MV-4-11 (cell line): ENCODE measurements at places on chromosomes 13 and 19.

- DNase-seq = no peak
These were observed 34.2 kb upstream of the ZNF599 start for GRCh38 chr19:34806976-34807860.

- DNase-seq = no peak
These were observed 29.6 kb downstream of the GJA3 start for GRCh38 chr13:20131057-20131832.

DNA sequence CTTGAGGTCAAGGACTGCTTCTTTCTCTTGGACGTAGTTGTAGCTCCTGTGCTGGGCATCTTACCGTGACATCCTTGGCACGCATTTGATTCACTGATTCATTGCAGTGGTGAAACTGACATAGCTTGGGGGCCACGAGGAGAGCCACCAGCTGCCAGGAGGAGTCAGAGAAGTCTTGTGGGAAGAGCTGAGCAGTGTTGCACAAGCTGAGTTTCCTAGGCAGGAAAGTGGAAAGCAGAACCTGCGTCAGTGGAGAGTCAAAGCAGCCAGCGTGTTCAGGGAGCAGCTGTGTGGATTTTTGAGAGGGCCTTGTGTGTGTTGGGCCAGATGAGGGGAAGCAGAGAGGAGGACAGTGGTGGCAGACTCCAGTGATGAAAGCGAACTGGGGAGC, 5.3 kb upstream of the GPR183 start:
- peak; percentile 99 for DNase-seq

- peak; percentile 66 for DNase-seq
These were observed 545.5 kb downstream of the UQCRFS1 start for GRCh38 chr19:28667348-28667977.

DNA sequence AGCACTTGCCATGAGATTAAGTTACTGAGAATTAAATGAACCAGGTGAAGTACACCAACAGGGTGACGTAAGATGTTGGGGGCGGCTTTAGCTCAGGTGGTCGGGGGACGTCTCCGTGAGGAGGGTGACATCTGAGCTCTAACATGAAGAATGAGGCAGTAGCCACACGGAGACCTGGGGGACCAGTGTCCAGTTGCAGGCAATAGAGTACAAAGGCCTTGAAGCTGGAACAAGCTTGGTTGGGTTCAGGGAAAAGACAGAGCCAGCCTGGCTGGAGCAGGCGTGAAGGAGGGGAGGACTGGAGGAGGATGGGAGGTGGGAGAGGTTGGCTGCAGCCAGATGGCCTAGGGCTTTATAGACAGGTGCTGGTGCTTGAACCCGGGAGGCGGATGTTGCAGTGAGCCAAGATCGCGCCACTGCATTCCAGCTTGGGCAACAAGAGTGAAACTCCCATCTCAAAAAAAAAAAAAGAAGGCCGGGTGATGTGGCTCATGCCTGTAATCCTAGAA, 1.6 kb downstream of the SPINT2 start:
- no peak for DNase-seq

DNA sequence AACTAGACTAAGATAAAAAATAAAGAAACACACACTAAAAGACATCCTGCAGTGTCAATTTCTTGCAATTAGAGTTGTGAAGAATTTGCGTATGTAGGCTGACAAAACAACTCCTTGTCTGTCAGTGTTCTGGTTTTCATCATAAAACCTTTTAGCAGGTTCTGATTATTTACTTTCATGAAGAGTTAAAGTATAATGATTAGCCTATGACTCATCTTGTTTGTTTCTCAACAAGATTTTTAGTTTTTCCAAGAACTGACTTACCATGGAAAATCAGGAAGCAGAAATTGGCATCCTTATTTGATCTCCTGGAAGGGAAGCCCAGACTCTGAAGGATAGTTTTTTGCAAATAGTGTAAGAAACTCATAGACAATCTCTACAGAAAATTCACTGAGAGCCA, 848.7 kb upstream of the PCDH9 start:
- no peak for DNase-seq

GRCh38 chr19:54439174-54439851, 9.7 kb upstream of the LENG8 start:
- DNase-seq = peak; percentile 65

DNA sequence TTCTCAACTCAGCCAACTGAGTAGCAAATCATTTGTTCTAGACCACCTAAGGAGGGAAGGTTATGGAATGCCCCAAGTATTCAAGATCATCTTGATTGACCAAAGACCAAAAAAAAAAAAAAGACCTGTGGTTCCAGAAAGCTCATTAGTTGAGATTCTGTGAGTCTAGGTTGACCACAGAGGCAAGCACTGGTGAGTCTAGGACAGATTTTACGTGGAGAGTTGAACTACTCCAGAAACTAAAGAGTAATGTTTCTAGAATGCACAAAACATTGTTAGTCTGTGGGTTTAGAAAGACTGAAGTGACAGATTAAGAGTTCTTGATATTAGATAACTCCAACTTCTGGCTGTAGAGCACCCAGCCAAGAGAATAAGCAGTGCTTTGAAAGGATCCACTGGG, 4.0 kb upstream of the CYTH2 start:
- no peak for DNase-seq

- peak; percentile 88 for DNase-seq
These were observed 20.5 kb upstream of the RASA3 start for GRCh38 chr13:114152831-114153371.

DNA sequence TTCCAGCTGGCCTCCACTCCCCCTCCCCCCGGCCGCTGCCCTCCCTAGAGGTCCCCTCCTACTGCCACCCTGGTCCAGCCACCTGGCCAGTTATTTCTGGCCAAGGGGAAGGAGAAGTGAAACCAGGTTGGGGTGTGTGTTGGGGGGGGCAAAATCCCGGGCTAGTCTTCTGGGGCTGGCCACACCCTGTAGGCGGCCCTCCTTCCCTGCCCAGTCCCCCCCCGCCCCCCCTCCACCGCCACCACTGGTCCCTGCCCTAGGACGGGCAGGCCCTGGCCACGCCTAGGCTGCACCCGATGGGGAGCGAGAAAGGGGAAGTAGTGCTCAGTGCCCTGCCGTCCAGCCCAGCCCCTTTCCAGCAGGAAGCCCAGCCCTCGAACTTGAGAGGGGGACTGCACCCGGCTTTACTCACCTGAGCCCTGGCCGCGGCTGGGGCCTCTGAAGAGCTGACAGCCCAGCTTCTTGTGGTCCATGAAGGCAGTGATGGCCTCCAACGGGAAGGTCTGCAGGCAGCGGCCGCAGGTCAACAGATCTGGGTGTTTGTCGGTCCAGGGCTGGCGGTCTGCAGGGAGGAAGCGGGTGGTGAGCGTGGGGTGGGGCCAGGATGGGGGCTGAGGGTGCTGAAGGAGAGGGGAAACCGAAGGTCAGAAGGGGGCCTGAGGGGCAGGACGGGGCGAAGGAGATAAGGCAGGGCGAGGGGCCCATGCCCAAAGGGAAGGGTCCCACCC, 813 bp downstream of the ZNF296 start:
- DNase-seq = peak; percentile 98

GRCh38 chr13:21929400-21929799, 258.5 kb downstream of the FGF9 start:
- no peak for DNase-seq

DNA sequence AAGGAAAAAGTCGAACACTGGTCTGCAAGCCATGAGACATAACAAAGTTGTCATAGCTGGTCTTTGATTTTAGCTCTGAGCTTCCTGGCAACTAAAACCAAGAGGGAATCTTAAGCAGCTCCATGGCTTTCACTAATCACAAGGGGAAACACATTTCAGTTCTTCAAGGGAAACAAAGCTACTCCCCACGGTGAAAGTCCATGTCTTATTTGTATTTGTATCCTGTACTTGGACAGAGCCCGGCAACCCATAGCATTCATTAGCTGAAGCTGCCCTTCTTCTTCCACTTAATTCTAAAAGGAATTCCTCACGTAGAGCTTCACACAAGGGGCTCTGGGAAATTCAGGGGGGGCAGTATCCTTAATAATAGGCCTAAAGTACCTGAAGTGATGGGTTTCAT, 128.9 kb downstream of the RGCC start:
- DNase-seq = no peak

- no peak for DNase-seq
These were observed at the start of gene SPRED3 for GRCh38 chr19:38388349-38389100. TSS of gene SPRED3 (plus strand) at chr19:38388697. CDS start at chr19:38390303, 1,606 bp downstream.

GRCh38 chr13:96650301-96650886, 343.9 kb downstream of the OXGR1 start:
- no peak for DNase-seq

- DNase-seq = no peak
These were observed 27.9 kb upstream of the NANOS3 start for GRCh38 chr19:13848798-13849676.

DNA sequence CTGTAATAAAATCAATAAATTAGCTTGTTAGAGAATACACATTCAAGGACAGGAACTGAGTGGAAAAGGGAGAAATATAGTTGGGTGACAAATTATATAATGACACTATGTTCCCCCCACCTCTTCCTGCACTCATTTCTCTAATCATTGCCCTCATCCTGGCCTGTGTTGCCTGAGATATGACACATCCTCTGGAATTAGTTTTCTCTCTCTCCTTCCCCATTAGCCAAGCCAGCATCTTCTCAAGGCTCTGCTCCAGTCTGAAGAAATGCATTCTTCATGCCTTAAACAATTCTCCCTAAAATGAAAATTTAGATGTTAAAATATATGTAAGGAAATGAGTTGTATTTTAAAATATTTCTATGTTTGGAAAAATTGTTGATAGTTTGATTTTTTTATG, 280.3 kb downstream of the POU4F1 start:
- DNase-seq = no peak

GRCh38 chr13:44934724-44935123, 54.5 kb downstream of the NUFIP1 start:
- peak; percentile 90 for DNase-seq

- no peak for DNase-seq
These were observed 111.3 kb downstream of the KATNAL1 start for GRCh38 chr13:30196025-30196424.

DNA sequence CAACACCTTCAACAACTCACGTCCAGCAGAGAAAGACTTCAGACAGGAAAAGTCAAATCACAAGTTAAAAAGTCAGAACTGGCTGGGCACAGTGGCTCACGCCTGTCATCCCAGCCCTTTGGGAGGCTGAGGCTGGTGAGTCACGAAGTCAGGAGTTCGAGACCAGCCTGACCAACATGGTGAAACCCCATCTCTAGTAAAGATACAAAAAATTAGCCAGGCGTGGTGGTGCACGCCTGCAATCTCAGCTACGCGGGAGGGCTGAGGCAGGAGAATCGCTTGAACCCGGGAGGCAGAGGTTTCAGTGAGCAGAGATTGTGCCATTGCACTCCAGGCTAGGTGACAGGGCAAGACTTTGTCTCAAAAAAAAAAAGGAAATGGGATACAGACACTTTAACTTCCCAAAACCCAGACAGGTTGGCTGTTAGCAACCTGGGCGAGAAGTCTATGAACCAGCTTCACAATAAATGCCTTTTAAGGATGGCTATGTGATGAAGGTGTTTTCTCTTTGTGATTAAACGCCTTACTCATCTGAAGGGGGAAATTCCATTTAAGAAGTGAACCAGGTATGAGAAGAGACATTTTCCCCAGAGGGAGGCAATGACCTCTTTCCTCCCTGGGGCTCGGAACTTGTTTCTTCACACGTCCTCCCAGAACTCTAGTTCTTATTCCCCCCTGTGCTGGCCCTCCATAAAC, 80.4 kb downstream of the INSR start:
- no peak for DNase-seq

- DNase-seq = no peak
These were observed 111.2 kb upstream of the SGCG start for GRCh38 chr13:23069566-23069965.

- no peak for DNase-seq
These were observed 155.7 kb downstream of the ENOX1 start for GRCh38 chr13:43631106-43631505.
